ENCODE measurements at places on chromosomes 1 and 21.
A peak's percentile ranks its signal among the peaks of the same experiment; 100 is the strongest.

DNA sequence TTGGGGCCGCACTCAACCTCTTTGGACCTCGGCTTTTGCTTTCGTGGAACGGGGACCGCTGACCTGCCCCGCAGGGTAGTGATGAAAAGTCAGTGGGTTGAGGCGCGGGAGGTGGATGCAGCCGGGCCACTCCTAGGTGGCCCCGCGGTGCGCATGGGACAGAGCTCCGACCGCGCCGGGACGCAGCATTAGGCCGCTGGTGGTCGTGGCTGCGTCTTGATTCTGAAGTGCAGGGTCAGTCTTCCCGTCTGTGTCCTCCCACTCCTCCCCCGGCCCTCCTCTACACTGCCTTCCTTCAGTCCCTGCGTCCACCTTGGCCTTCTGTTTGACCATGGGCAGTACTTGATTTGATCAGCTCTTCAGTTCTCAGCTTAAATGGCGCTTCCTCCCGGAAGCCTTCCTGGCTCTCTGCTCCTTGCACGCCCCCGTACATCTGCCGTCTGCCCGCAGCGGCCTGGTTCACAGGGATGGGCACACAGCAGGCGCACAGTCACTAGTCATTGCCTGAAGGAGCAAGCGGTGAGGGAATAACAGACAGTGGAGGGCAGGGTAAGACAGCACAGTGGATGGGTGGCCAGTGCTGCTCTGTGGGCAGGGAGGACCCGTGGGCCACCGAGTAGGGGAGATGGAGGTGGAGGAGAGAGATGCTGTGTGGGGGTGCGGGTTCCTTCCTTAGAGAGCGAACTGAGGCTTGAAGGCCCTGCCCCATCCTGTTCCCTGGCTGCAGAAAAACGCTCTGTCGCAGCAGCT is 633 bp downstream of the THEMIS2 start:
- DNase-seq = no peak

GRCh38 chr1:32885676-32886003 is 651 bp upstream of the HPCA start:
- no peak for DNase-seq

- peak; percentile 61 for DNase-seq
These were observed 72.2 kb upstream of the GJB5 start for GRCh38 chr1:34682452-34683223.

GRCh38 chr1:54230507-54231339 is 30.8 kb downstream of the MRPL37 start:
- no peak for DNase-seq

- no peak for DNase-seq
These were observed 53.9 kb downstream of the EDN2 start for GRCh38 chr1:41430582-41430981.

DNA sequence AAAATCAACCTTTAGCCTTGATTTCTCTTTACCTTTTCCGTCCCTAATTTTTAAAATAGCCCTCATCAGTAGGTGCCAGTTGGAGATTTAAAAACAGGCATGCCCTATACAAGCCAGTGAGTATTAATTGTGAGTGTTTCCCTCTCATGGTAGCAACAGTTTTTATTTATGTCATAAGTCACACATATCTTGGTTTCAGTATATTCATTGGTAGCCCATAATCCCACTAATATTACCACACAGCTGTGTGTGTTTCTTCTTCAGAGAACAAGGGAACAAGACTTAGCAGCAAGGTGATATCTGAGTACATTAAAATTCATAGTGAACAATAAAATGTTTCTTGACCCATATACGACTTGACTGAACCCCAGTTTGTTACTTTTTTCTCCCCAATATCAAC is 68.6 kb upstream of the HSPA13 start:
- DNase-seq = no peak

GRCh38 chr1:22018583-22019559 is 17.4 kb downstream of the CELA3A start:
- DNase-seq = peak; percentile 25

- DNase-seq = peak; percentile 48
These were observed at the start of gene DMRTA2 for GRCh38 chr1:50422946-50423669. TSS of gene DMRTA2 (minus strand) at chr1:50423443. CDS start at chr1:50421536, 1,907 bp downstream.

DNA sequence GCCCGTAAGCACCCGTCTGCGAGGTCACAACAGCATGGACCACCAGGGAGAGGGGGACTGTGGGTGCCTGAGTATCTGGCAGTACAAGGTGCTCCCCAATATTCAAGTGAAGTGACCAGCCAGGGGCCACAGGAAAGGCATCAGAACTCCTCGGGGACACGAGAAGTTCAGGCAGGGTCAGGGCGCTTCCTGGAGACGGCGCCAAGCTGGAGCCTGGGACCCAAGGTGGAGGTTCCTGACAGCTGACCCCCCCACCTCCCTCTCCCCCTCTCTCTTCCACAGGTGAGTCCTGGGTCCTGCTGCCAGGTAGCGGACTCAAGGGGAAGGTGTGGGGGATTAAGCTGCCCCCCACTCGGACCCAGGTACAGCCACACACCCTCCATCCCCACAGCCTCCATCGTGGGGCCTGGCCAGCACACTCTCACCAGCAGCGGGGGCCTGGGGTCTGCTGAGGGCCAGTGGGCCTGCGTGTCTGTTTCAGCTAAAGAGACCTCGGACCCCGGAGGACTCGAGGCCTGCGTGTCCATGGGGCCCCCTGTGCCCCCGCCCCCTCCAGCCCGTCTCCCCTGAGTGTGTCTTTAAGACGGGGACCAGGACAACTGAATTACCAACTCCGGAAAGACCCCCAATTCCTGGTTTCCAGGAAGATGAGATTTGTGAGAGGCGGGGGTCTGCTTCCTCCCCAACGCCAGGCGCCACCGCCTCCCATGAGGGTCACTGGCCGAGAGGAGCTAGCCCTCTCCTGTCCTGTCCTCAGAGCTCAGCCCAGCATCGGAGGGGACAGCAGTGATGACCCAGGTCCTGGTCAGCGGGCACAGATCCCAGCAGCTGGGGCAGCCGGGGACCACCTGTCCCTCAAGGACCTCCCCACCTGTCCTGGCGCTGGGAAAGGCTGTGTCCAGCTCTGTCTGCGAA is 6.2 kb downstream of the TNFRSF18 start:
- DNase-seq = no peak

DNA sequence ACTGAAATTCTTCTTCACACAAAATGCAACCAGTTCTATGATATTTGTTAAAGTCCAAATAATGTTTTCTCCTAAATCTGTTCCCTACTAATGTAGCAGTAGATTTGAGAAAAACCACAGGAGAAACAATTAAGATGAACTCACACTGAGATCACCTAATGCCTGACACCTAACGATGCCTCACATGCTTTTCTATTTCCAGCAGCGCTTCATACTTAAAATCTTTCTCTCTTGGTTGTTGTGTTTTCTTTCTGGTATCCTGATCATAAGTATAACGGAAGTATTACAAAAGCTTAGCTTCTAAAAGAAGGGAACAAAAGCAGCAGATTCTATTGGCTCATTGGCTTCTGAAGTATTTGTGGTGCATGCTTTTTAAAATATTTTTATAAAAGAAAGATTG is 267.2 kb upstream of the SGIP1 start:
- DNase-seq = no peak

GRCh38 chr1:154391086-154391770 is 13.9 kb upstream of the IL6R start:
- no peak for DNase-seq

DNA sequence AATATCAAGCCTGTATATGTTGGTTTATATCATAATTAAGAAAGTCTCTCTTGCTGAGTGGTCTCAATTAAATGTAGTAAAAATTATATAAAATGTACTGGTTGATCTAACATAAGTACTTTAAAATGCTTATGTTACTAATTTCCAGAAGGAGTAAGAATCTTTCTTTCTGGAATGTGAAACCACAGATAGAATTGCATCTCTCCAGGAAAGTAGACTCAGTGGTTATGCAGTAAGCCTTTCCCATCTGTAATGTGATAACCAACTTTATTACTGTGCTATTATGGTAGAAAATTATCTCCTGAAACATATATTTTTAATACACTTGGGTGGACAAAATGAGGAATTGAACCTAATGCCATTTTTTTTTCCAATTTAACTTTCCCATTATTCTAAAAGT is 8.9 kb upstream of the RALGPS2 start:
- no peak for DNase-seq

DNA sequence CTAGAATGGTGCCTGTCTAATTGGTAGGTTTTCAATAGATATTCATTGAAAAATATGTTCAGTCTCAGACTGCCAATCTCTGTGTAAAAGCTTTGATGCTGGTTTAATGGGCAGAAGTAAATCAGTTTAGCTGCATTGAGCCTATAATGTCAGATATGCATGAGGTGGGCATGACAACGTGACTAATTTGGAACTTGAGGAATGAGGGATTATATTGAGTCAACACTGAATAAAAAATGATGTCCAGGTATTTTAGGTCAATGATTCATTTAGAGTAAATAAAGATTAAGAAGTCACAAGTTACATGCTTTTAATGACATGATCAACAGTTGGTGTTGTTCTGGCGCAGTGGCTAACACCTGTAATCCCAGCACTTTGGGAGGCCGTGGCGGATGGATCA is 3.0 kb downstream of the WDR3 start:
- DNase-seq = no peak

DNA sequence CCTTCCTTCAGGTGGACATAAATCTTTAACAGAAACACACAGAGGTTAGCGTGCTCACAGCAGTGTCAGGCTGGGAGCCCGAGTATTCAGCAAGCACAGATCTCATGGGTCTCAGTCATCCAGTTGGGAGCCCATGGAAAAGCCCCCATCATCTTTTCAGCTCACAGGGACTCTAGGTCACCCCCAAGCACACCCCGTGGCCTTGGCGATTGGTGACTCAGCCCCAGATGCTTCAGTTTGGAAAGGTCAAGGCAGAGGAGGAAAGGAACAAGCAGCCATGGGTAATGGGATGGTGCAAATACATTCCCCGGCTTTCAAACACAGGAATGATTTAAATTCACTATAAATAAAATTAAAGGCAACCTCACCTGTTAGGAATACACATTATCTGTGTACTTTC is 88.9 kb downstream of the PGBD5 start:
- DNase-seq = no peak

GRCh38 chr21:42454786-42455185 is 41.2 kb downstream of the RSPH1 start:
- no peak for DNase-seq

- no peak for DNase-seq
These were observed 4.4 kb upstream of the C4BPB start for GRCh38 chr1:207084232-207084631.

- no peak for DNase-seq
These were observed 19.2 kb upstream of the EVA1B start for GRCh38 chr1:36342426-36343185.

GRCh38 chr1:157069601-157070000 is 24.1 kb upstream of the ARHGEF11 start:
- DNase-seq = no peak
